ENCODE measurements at places on chromosomes 12 and 14.
A peak's percentile ranks its signal among the peaks of the same experiment; 100 is the strongest.

- peak; percentile 93 for DNase-seq
Measured at GRCh38 chr12:52327052-52327829, 6.0 kb upstream of the KRT83 start.

DNA sequence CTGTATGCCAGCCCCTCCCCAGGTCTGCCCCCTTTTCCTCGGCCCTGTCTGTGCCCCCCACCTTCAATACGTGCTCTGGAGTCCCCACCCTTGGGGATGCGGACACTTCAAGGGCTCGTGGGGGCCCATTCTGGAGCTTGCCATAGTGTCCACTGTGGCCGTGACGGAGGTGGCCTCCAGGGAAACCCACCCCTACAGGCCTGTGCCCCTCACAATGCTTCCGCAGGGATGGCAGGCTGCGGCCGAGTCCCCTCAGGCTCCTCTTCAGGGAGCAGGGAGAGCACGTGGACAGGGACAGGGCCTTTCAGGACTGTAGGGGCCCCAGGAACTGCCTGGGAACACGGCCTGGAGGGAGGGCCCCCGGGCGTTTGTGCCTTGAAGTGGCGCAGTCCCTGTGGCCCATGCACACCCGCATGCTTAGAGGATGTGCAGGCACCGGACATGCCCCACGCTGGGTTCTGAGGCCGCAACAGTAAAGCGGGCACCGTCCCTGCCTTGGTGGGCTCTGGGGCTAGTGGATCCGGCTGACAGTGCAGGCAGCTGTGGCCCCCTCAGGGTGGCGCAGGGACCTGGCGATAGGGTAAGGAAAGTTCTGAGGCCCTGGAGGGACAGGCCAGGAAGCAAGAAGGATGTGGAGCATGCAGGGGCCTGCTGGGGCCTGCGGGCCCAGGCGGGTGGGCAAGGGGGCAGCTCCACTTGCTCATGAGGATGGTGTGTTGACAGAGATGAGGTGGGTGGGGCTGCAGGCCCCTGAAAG lies 209.0 kb upstream of the RTL1 start:
- no peak for DNase-seq

DNA sequence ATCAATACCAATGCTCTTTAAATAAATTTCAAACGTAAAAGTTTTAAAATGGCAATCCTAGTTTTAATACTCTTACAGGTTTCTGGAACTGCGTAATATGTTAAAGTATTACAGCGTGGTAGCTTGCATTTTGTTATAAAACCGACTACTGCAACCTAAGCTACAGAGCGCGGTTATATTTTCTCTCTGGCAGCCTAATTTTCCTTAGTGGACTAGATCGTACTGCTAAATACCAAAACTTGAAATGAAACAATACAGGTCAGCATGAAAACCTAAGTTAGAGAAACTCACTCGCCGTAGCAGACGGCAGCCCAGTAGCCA lies 1.2 kb downstream of the CCDC92 start:
- no peak for DNase-seq

DNA sequence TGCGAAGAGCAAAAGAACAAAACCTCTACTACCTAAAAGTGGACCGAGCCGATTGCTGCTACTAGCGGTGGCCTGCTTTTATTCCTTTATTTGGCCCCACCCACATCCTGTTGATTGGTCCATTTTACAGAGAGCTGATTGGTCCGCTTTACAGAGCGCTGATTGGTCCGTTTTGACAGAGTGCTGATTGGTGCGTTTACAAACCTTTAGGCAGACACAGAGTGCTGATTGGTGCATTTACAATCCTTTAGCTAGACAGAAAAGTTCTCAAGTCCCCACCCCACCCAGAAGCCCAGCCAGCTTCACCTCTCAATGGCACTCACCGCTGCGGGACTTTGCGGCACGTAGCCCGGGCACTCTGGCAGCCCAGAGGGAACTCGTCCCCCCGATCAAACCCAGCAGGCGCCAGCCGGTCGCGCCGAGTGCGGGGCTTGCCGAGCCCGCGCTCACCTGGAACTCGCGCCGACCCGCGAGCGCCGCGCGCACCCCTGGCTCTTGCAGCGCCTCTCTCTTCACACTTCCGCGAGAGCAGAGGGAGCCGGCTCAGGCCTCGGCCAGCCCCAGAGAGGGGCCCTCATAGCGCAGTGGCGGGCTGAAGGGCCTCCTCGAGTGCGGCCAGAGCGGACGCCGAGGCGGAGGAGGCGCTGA lies 8.7 kb upstream of the FGD4 start:
- peak; percentile 36 for DNase-seq

GRCh38 chr12:131428091-131428685 lies 282.7 kb upstream of the SFSWAP start:
- no peak for DNase-seq

DNA sequence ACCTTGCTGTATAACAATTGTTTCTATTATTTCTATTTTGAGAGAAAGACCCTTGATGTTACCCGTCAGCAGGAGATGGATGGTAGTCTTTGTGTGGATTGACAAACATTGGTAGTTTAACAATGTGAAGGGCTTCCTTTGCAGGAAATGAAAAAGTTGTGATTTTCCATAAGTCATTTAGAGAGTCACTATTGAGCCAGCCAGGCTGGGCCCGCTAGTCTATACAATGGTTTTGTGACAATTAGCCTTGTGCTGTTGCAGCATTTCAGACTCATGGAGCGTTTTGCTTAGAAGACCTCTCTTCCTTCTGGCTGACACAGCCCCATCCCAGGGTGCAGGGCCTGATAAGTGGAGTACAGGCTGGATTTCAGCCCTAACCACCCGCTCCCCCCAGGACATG lies 18.3 kb upstream of the SLC38A2 start:
- DNase-seq = no peak

DNA sequence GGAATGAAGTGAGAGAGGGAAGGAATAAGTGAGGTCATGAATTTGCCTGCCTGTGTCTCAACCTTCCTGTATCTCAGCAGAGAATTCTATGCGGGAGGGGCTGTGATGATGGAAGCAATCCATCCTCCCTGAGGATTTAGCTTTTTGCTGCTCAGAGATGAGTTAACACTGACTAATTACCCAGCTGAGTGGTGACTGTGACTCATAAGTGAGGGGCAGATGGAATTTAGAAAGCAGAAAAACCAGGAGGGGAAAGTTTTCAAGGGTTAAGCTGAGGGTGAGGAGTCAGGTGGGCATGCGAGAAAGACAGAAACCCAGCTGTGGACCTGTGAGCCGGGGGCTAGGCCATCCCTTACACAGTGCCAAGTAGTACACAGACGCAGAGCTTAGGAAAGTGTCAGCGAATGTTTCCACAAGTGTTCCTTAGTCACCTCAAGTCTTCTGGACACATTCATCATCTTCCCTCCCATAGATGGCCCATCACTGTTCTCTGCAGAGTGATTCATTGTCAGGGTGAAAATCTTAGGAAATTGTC lies 277.9 kb downstream of the IPO8 start:
- peak; percentile 87 for DNase-seq

- DNase-seq = no peak
Measured at GRCh38 chr14:65282896-65283253, 129.7 kb upstream of the FUT8 start.

DNA sequence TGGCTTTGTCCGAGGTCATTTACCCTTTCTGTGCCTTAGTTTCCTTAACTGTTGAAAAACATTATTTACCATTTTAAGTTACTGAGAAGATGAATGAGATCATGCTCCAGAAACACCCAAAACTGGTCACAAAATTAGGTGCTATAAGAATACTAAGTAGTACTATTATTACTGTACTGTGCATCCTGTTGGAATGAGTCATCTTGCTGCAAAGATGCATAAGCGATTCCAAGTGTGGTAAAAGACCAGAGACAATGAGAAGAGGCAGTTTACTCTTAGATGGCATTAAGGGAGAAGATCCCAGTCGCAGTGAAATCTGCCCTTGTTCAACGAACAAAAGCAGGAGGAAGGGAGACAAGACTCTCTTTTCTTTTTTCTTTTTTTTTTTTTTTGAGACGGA lies 4.2 kb upstream of the PLEKHA5 start:
- DNase-seq = peak; percentile 29

GRCh38 chr14:56333359-56334292 lies 215.4 kb downstream of the PELI2 start:
- DNase-seq = peak; percentile 86

GRCh38 chr14:26104717-26105116 lies 493.1 kb downstream of the NOVA1 start:
- DNase-seq = no peak

DNA sequence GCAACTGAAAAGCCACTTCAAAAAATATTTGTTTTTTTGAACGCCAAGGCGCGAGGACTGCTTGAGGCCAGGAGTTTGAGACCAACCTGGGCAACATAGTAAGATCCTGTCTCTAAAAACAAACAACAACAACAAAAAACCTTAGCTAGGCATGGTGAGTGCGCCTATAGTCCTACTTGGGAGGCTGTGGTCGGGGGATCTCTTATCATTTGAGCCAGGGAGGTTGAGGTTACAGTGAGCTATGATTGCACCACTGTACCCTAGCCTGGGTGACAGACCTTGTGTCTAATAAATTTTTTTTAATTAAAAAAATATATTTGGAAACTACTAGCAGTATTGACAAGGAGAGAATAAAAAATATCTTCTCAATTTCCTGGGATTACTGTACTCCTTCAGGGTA lies 113.1 kb downstream of the TRAFD1 start:
- DNase-seq = no peak

GRCh38 chr12:101642115-101643067 lies 47.6 kb downstream of the MYBPC1 start:
- no peak for DNase-seq

DNA sequence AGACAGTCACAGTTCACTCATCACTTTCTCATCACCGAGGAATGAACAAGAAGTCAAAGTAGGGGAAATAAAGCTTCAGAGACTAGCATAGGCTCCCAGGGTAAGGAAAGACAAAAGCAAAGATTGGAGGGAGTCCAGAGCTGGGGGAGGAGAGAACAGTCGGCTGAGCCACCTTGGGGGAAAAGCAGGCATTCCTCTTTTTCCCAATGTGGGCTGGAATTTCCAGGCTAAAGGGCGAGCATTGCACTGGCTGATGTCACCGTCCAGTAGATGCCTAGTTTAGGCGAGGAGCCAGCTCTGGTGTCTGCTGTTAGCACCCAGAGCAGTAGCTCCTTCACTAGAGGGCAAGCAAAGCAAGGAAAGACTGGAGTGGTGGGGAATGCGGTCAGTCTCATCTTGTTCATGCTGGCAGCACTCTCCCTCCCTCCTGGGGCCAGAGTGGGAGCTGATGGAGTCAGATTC lies 8.5 kb upstream of the KRT75 start:
- peak; percentile 95 for DNase-seq

DNA sequence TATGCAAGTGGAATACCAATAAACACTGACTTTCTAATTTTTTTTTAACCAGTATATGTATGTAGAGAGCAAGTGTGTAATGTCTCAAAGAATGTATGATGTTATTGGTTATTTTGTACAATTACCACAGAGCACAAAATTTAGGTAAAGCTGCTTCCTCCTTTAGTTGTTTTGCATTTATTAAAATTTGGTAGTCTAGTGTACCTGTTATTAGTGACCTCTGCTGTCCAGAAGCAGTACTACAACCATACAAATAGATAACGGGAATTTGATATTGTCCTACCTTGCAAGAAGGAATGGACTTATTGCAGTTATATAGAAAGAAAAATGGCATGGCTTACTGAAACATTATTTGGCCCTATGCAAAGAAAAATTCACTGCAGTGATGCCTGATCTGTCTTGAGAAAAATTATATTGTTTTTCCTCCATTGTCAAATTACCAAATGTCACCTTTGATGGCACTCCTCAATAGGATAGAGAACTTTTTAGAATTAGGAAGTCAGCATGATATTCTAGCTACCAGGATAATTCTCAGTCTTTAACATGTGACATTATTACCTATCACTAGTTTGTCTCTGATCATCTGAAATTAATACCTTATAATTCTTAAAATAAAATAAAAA lies 153.9 kb upstream of the RMST start:
- peak; percentile 78 for DNase-seq

- no peak for DNase-seq
Measured at GRCh38 chr12:100533376-100533775, 40.1 kb upstream of the GAS2L3 start.

GRCh38 chr12:16788506-16789203 lies 182.7 kb upstream of the LMO3 start:
- no peak for DNase-seq

DNA sequence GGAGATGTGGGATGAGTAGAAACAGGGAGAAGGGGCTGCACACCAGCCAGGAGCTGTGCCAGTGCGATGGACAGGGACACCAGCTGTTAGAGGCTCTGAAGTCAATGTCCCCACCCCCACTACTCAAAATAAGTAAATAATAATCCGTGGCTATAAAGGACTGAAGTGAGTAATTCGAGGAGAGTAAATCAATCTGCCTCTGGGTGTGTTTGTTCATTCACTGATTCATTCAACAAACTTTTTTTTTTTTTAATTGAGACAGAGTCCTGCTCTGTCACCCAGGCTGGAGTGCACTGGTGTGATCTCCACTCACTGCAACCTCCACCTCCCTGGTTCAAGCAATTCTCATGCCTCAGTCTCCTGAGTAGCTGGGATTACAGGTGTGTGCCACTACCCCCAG lies 363.6 kb downstream of the TMEM132D start:
- no peak for DNase-seq

- DNase-seq = no peak
Measured at GRCh38 chr14:106586098-106586704, 1059.8 kb downstream of the TMEM121 start.

DNA sequence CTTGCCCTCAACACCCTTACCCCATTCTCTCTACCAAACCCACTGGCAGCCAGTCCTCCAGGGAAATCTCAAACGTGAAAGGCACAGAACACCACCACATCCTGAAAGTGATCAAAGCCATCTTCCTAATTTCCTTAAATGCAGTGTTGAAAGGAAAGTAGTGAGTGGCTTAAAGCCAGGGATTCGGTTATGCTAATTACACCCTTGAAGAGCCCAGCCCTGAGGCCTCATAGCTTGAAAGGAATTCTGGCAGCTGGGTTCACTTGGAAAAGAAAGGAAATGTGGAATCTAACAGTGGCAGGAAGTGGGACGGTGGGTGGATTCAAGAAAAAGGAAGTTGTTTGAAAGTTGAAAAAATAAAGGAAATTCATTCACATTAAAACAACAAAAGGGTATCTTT lies 73.0 kb upstream of the FICD start:
- no peak for DNase-seq

DNA sequence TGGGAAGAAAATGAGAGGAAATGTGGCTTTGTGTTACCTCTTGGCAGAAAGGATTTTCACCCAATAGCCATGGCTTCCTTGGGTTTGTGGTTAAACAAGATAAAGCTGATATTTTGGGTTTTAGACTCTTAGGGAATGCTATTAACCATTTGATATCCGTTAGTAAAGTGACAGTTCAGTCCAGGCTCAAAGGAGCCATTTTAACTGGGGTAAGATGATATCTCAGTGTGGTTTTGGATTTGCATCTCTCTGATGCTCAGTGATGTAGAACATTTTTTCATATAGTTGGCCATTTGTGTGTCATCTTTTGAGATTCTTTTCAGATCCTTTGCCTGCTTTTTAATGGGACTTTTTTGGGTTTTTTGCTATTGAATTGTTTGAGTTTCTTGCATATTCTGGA lies 30.1 kb downstream of the IFT43 start:
- DNase-seq = no peak

DNA sequence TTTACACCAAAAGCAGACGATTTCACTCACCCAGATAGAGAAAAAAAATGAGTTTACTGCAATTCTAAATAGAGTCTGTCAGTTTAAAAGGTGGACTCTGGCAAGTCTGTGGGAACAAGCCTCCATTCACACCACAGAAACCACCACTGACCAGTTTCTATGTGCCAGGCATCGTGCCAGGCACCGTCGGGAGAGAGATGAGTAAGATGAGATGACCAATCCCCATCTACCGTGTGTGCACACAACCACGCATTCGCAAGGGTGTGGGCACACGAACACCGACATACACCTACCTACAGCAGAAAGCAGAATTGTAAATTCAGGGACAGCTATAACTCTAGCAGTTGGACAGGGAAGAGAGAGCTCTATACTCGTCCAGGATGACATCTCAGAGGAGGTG lies 58.3 kb downstream of the PRIMA1 start:
- no peak for DNase-seq

Data from fibroblast of pulmonary artery (primary cell).